ENCODE measurements at places on chromosomes 7 and 10.

GRCh38 chr10:34002896-34003295 lies 668.4 kb upstream of the NRP1 start:
- no peak for DNase-seq

- DNase-seq = no peak
Measured at GRCh38 chr7:116553168-116553964, 28.5 kb downstream of the CAV1 start.

DNA sequence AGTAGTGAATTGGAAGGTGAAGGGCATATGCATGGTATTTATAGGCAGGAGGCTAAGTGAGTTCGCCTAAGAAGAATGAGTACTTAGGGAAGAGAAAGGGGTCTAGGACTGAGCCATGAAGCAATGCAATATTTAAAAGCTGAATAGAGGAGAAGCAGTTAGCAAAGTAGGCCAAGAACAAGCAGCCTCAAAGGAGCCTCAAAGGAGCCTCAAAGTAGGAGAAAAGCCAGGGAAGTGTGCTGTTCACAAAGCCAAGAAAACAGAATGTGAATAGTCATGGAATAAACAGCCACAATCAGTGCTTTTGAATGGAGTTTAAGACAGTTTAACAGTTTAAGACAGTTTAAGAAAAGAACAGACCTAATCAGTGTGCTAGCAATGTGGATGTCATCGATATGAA lies 762.0 kb downstream of the SORCS1 start:
- no peak for DNase-seq

GRCh38 chr10:85611746-85612377 lies 754.7 kb downstream of the GRID1 start:
- no peak for DNase-seq

Measured in esophagus squamous epithelium (tissue), 5 donors.